Activated CD4-positive, alpha-beta T cell treated with anti-CD3 and anti-CD28 coated beads for 36 hours (primary cell): ENCODE measurements at places on chromosomes 6 and 20.

GRCh38 chr20:24034820-24035219 lies 46.2 kb upstream of the GGTLC1 start:
- no peak for DNase-seq

GRCh38 chr20:49853640-49854039 lies 41.0 kb downstream of the SLC9A8 start:
- DNase-seq: no peak

GRCh38 chr6:81362246-81362645 lies 390.2 kb downstream of the TENT5A start:
- no peak for DNase-seq

GRCh38 chr6:35634316-35634715 lies 54.4 kb downstream of the FKBP5 start:
- DNase-seq: no peak

DNA sequence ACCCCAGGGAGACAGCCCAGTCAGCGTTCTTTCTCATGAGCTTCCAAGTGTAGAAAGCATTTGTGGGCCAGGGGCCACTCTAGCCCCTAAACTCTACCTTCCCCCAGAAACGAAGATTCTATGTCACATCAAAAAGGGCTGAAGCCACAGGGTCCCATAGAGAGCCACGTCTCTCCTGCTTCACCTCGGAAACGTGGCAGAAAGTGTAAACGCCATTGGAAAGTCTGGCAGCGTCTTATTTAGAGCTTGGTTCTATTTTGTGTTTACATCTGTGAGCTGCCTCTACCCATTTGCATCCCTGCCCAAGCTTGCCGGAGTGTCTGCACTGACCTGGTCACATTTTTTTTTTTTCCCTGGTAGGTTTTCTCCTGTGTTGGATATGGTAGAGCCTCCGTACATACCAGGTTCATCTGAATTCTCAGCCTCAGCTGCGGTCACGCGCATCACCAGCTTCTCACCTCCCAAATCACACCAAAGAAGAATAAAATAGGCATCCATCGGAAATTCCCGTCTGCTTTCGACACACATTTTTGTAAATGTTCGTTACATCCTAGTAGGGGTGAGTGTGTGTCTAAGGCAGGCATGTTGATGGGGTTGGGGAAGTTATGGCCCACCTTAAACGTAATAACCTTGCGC lies 62.6 kb downstream of the NPEPL1 start:
- DNase-seq: no peak
